B cell (primary cell): ENCODE measurements at places on chromosomes 2 and 18. TPM values are rescaled to one million over a fixed set of nuclear protein-coding genes. Genes with fewer than 3 reads are reported as not detected.

Gene DSC3
- total RNA-seq = not detected in 2 replicates

Gene XDH
- not detected in 2 replicates for total RNA-seq

Gene IL36A
- total RNA-seq = not detected in 2 replicates

Gene AUP1
- 190 and 201 TPM in 2 replicates for total RNA-seq

DNA sequence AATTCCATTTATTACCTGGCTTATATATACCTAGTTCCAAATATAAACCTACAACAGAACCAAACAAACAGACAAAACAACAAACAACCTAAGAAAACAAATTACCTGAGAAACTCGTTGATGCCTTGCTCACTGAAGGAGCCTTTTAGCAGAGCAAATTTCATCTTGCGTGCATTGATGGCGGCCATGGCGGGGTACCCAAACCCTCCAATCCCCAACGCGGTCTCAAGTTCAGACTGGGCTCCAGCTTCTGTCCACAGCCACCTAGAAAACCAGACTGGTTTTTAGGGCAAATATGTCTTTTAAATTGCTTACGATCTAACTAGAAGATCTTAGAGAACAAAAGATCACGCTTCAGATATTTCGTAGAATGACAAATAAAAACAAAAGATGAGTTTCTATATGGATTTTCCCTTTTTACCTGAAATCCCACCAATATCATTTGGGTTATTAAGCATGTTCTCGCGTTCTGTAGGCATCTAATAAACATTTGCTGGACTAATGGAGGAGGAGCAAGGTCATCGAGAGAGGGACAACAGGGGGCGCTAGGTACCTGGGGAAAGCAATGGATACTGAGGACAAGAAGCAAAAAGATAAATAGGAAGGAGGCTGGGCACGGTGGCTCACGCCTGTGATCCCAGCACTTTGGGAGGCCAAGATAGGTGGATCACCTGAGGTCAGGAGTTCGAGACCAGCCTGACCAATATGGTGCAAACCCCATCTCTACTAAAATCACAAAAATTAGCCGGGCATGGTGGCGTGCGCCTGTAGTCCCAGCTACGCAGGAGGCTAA, 25.2 kb downstream of the PDIA6 start:
- peak; percentile 44 for DNase-seq

DNA sequence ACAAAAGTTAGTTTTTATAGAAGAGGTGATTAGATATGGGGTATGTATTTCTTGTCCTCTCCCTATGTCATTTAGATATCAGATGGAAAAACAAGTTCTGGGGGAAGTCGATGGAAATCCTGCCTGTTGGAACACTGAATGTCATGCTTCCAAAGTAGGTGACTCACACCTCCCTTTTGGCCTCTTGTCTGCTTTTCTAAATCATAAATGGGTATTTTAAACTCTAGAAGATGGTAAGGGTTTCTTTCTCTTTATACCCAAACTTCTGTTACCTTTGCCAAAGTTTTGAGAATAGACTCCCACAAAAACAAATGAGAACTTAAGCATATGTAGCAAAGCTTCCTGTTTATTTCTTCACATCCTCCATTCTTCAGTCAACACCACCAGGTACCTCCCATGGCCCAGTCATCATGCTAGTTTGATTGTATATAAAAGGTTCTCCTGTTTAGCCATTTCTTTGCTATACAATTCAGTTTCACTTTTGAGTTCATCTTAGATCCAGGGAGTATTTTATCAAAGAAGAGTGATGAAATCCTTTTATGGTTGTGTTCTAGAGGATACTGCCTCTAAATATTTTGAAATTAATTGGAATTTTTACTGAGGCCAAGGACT, 63.9 kb downstream of the PRKRA start:
- DNase-seq = no peak

DNA sequence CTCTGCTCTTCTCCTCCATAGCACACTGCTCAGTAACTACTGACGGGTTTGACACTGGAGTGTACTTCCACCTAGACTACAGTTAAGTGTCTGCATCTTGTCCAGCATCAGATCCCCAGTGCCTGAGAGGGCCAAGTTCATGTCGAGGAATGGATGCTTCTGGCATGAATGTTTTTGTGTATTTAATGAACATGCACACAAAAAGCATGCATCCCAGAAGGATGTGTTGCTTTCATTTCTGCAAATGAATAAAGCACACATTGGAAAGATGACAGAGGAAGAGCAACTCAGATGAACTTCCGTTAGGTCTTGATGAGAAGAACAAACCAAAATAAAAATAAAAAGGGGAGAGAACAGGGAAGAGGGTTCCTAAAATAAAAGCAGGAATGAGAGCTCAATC, 27.9 kb downstream of the C2orf49 start:
- DNase-seq = no peak

GRCh38 chr2:45681675-45682074, 30.2 kb downstream of the PRKCE start:
- no peak for DNase-seq

DNA sequence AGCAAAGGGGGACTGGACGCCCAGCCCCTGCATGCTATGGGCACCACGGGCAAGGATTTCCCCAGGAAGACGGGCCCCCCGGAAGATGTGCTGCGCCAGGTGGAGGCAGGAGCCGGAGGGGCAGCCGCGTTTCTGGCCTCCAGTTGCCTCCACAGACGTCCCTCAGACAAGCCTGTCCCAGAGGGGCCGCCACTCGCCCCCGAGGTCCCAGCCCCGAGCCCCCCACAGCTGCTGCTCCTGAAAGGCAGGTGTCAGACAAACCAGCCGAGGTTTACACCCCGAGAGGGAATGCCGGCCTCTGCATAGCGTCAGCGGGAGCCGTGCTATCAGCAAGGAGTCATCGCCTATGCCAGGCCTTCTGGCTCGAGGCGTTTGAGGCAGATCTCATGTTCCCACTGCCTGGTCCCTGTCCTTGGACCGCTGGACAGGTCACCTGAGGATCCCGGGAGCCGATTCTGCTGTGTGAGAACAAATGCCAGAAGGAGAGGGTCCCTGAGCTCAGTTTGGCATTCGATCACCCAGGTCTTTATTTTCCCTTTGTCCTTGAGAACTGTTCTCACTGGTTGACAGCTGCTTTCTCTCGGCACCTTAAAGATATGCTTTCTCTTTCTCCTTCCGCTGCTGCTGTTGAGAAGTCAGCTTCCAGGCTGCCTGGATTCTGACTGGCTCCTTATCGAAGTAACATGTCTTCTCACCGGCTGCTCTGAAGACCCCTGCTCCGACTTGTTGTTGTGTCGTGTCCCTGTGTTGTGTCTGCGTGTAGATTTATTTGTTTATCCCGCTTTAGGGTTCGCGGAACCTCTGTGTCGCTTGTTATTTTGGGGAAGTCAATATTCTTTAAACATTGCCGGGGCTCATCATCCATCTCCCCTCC, 20.6 kb downstream of the CROCC2 start:
- no peak for DNase-seq

DNA sequence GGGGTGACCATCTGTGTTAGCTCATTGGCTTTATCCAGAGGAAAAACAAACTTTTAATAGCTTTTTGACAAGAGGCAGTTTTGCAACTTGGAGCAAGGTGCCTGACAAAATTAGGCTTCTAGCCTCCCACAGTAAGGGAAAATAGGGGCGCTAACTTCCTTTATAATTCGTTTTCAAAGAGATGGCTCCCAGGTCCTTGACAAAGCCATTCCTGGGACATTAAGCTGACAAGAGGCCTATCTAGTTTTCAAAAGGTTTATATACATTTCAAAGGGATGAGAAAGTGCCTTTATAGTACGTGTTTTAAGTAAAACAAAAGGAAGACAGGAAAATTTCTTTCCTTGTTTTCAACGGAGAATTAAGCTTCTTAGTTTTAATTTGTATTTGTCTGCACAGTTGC, 159.4 kb upstream of the GCFC2 start:
- no peak for DNase-seq

DNA sequence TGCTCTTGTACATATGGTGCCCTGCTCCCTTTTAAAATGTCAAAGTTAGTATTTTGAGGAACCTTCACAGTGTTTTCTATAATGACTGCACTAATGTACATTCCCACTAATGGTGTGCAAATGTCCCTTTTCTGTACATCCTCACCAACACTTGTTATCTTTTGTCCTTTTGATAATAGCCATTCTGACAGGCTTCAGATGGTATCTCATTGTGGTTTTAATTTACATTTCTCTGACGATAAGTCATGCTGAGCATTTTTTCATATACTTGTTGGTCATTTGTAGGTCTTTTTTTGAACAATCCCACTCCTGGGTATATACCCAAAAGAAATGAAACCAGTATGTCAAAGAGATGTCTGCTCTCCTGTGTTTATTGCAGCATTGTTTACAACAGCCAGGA, 268.3 kb downstream of the FBXO15 start:
- DNase-seq = no peak

- DNase-seq = no peak
Measured at GRCh38 chr2:159735648-159736047, 23.3 kb downstream of the MARCHF7 start.

GRCh38 chr2:126909781-126910180, 11.1 kb downstream of the TEX51 start:
- no peak for DNase-seq

- DNase-seq = no peak
Measured at GRCh38 chr2:183868707-183869106, 729.6 kb upstream of the ZNF804A start.

- DNase-seq = peak; percentile 5
Measured at GRCh38 chr2:212538305-212539071, at the start of gene ERBB4. Gene ERBB4 (minus strand): TSS chr2:212538802. CDS start chr2:212538530, 272 bp downstream.

DNA sequence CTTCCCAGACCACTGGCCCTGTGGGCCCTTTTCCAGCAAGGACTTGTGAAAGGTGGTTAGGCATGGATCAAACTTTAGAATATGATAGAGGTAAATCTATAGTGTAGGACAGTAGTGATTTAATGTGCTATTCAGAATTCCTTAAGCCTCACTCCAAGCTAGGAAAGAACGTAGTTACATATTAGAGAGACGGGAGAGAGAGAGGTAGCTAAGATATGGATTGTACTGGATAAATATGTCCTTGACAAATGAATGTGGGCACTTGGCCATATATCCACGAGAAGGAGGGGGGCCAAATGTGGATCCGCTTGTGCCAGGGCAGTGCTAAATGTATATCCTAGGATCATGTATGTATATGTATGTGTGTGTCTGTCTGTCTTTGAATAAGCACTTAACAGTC, 6.5 kb downstream of the KCNJ3 start:
- no peak for DNase-seq

DNA sequence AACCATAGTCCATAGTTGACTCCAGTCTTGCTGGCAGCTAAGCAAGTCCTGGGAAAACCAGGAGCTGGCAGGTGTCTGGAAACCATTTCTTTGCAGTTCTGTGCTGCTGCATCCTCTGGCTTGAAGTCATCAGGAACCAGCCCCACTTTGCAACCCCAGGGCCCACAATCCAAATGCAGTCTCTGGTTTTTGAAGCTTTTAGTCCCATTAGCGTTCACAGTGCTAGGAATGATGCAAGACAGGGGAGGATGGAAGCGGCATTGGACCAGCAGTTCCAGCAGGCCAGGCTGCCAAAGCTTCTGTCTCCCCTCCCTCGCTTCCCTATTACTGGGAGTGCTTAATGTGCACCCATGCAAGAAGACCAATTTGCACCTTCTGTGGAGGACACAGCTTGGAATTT, 106.4 kb downstream of the ZBTB7C start:
- DNase-seq = no peak

GRCh38 chr2:128445523-128445900, 126.8 kb upstream of the HS6ST1 start:
- no peak for DNase-seq

- no peak for DNase-seq
Measured at GRCh38 chr2:219959471-219959870, 332.0 kb downstream of the SLC4A3 start.

DNA sequence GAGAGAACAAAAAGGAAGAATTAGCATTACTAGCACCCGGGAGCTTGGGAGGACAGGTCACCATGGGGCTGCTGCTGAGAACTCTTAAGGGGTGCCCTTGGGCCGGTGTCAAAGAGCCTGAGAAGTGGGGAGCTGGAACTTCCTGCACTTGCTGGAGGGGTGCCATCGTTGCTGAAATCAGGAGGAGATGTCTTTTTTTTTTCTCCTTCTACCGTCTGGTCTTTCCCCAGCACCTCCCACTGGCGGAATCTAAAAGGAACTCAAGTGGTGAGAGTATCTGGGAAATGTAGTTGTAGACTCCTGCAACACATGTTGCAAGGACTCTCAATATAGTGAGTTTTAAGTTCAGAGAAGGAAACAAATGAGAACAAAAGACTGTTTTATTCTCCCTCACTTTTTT, 6.1 kb upstream of the AMMECR1L start:
- no peak for DNase-seq

GRCh38 chr18:32922951-32923430, 150.2 kb upstream of the KLHL14 start:
- peak; percentile 69 for DNase-seq

DNA sequence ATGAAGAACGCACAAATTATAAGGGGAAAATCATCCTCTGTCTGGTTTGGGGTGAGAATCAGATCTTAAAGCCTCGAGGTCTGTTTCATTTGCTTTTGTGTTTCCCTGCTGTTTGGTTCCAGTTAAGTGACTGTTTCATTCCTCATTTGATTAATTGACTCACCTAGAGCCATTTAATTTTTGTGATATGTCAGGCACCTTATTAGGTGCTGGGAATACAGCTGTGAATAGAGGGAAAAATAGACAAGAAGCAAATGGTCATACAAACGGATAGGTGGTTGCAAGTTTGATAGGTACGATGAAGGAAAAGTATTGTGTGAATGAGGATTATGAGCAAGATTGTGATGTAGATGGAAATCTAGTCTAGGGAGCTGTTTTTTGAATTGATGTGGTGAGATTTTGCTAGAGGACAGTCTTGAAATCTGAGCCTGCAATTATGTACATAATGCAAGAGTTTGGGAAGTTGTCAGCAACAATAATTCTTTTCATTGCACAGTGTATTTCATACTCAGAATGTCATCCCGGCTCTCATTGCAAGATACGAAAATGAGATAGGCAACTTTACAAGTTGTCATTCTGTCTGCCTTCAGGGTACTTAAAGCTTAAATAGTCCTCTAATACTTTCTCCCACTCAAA, 2.2 kb downstream of the ACSL3 start:
- DNase-seq = no peak

- DNase-seq = no peak
Measured at GRCh38 chr2:160044728-160045127, 17.7 kb downstream of the PLA2R1 start.
